NT2/D1 (cell line): ENCODE measurements at places on chromosomes 3 and 15.

DNA sequence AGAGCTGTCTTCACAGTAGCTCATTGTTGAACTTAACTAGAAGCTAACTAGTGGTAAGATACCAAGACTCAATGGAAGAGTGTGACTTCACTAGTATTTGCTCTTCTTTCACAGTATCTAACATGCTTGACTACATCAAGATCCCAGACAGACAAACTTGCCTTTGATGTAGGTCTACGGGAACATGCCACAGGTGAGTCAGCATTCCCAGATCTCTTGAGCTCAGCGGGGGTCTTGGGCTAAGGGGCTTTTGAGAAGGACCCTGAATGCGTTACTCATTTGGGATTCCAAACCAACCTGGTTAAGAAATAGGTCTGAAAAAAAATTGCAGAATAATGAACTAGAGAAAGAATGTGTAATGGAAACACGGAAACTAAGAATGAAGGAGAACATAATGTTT lies 222.4 kb downstream of the RYR3 start:
- DNase-seq, result no peak

GRCh38 chr3:42194943-42195510 lies 71.0 kb downstream of the CCK start:
- DNase-seq, result no peak

GRCh38 chr3:127484601-127485388 lies 105.7 kb downstream of the TPRA1 start:
- no peak for DNase-seq

- DNase-seq, result no peak
These were observed 48.2 kb downstream of the SRGAP3 start for GRCh38 chr3:9201266-9201665.

- DNase-seq, result no peak
These were observed 89.9 kb upstream of the PRR23E start for GRCh38 chr3:127103080-127103479.

GRCh38 chr15:40906991-40907802 lies 12.9 kb downstream of the VPS18 start:
- no peak for DNase-seq

DNA sequence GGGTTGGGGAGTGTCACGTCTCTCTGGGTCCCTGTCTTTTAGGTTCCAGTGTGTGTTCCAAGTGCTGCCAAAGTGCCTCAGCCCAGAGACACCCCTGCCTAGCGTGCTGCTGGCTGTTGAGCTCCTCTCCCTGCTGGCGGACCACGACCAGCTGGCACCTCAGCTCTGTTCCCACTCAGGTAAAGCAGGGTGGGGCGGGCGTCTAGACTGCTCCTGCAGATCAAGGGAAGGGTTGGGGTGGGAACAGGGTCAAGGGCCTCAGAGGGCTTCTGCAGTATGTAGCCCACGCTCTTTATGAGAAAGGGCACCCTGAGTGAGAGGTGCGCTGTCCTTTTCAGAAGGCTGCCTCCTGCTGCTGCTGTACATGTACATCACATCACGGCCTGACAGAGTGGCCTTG lies 17.2 kb downstream of the ATRIP start:
- no peak for DNase-seq

- DNase-seq, result no peak
These were observed 259.1 kb downstream of the PTPRG start for GRCh38 chr3:61820306-61820992.

DNA sequence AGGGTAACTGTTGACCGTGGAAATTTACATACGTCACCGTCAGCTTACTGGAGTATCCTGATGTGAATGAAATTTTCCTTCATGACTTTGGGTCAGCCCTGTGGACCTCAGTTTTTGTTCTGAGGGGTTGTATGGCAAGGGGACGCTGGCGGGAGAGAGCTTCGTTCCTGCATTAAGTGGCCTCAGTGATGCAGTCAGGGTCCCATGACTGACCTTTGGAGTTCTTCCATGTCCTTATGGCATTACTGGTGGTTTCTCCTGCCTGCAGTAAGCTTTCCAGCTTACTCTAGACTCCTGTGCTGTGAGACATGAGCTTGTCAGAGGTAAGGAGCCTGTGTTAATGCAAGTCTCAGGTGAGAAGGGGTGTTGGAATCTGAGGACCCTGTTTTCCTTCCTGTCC lies 1.8 kb downstream of the CD276 start:
- DNase-seq, result no peak

DNA sequence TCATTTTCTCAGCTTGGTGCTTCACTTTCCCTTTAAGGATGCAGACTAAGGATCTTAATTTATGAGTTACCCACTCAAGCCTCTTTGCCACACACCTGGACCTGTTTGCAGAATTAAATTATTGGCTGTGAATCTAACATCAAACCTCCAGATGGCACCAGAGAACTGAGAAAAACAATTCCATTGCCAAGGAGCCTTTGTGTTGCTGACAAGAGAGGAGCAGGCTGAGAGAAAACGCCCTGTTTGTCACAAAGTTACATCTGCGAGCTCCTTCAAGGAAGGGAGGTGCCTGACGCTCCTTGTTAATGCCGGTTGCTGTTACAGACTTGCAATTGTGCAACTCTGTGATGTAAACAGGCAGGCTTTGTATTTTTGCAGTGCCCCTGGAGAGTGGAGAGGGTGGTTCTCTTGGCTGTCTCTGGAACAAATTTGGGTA lies 36.3 kb upstream of the TMC3 start:
- DNase-seq, result peak; percentile 83

DNA sequence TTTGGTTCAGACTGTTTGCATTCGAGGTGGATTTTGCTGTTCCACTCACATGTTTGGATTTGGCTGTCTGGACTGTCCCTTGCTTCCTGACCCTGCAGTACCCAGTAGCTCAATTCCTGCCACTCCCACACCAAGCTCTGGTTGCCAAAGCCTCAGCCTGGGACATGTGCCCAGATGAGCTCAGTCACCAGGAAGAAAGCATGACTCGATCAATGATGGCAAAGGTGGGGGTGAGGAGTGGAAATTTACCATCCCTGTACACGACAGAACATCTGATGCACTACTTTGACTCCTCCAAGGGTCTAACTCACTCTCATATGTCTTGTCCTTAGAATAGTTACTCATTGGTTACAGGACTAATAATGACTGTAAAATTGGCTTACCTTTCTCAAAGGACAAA lies 45.2 kb downstream of the ZNF385D start:
- DNase-seq, result no peak

DNA sequence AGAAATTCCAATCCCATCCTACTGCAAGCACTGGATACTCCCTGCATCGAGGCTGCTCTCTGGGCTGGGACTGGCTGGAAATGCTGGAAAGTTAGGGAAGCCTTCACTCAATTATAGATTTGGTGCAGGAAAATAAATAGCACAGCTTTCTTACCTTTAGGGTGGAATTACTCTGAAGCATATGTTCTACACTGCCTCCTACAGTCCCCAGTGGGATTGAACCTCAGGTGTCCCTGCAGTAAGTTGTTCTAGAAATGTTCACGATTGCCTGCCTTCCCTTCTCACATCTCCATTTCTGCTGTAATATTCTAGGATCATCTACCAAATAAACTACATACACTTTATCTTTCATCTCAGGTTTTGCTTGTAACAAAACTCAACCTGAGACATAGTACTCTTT lies 536.7 kb upstream of the LMCD1 start:
- DNase-seq, result peak; percentile 20

GRCh38 chr3:183272142-183272541 lies 19.1 kb downstream of the B3GNT5 start:
- no peak for DNase-seq

DNA sequence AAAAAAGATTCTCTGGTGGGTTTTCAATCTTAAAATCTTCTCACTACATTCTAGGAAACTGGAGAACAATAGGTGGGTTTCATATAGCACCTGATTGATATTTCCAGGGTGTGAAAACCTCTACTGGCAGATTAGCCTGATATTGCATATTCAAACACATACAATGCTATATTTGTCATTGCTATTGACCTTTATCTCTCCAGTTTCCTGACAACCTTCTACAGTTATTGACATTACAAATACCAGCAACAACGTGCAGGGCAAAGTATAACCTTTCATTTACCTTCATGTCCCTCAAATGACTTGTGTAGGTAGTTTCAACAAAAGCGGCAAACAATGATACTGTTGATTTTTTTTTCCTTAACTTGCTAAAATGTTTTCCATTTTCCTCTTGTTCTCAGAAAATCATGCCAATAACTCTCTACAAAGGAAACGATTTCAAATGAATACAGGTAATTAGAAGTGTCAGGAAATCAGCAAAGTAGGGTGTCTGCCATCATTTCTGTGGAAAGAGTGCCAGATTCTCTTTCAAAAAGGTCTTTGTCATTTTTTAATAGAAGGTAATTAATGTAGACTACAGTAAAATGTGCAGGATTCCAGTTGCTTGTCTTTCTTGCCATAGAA lies 72.6 kb upstream of the CDIN1 start:
- no peak for DNase-seq

DNA sequence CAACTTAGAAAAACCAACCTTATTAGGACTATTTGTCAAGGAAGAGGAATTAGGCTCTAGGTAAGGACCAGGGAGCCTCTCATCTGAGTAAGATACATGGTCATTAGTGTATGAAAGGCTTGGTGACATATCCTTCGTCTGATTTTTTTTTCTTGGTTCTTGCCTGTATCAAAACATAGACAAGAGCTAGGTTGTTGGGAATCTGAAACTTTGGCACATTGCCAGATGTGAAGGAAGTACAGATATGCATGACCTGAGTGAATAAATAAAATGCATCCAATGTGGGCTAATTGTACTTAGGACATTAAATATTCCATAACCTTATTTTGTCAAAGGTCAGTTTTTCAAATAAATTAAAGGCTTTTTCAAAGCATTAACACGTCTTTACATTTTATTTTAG lies 151.8 kb downstream of the SYNPR start:
- DNase-seq, result no peak

DNA sequence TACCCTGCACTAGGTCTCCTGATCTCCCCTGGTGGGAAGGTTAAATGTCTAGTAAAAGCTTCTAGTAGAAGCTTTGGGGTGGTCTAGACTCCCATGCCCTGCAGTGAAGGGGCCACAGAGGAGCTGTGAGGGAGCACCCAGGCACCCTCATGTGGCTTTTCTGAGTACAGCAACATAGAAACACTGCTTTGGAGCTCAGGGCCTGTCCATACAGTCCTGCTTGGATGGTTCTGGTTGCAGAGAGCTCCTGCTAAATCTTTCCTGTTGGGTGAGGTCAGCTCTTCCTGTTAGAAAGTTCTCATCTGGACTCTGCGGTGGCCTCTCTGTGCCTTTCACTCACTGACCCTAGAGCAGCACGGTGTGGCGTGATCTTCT lies 47.8 kb downstream of the GPD1L start:
- DNase-seq, result no peak

- no peak for DNase-seq
These were observed 120.5 kb downstream of the DUT start for GRCh38 chr15:48451736-48452135.
